ENCODE measurements at places on chromosomes 7 and 10.

DNA sequence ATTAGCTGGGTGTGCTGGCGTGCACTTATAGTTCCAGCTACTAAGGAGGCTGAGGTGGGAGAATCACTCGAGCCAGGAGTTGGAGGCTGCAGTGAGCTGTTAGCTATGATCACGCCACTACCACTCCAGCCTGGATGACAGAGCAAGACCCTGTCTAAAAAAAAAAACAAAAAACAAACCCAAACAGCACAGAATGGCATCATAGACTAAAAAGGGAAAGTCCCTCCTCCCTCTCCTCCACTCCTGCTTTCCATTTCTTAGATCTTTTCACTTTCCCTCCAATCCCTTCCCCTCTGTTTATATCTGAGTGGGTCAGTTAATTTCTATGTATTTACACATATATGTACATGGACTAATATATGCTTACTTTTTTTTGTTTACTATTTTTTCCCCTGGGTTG is 10.4 kb upstream of the PIP4K2A start:
- no peak for DNase-seq

DNA sequence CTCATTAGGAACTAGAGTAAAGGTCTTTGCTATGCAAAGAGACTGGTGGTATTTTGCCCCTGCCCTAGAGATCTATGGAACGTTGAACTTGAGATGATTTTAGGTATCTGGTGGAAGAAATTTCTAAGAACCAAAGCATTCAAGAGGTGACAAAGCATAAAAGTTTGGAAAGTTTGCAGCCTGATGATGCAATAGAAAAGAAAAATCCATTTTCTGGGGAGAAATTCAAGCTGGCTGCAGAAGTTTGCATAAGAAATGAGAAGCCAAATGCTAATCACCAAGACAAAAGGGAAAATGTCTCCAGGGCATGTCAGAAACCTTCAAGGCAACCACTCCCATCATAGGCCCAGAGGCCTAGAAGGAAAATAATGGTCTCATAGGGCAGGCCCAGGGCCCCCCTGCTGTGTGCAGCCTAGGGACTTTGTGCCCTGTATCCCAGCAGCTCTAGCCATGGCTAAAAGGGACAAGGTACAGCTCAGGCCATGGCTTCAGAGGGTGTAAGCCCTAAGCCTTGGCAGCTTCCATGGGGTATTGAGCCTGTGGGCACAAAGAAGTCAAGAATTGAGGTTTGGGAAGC is 16.5 kb downstream of the TFPI2 start:
- no peak for DNase-seq

DNA sequence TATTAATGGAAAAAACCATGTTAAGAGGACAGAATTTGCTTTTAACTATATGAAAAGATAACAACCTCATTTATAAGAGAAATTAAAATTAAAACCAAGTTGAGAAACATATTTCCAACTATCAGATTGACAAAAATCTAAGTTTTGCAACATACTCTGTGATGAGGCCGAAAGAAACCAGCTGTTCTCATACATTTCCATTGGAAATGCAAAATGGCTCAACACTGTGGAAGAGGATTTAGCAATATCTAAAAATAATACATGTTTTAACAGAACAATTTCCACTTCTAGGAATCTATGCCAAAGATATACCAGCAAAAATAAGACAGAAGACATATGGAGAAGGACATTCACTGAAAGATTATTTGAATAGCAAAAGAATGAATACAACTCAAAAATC is 268.8 kb downstream of the DYNC1I1 start:
- no peak for DNase-seq

GRCh38 chr10:4836416-4836969 is 10.5 kb downstream of the AKR1E2 start:
- DNase-seq, result no peak

DNA sequence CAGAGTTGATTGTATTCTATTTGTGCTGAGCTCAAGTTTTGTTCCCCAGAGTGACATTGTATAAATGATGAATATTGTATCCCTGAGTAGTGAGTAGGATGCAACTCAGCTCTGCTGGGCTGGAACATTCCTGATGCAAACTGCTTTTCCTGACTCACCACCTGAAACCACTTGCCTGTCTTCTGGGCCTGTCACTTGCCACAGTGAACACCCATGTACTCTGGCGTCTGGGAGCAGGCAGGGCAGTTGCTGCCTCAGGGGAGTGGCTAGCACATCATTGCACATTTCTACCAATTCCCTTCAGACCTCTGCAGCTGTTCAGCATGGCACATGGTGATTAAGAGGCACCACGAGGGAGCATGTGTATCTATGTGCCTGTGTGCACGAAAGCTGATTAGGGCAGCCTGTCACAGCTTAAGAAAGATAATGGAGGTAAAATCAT is 157.3 kb downstream of the SND1 start:
- peak; percentile 96 for DNase-seq

DNA sequence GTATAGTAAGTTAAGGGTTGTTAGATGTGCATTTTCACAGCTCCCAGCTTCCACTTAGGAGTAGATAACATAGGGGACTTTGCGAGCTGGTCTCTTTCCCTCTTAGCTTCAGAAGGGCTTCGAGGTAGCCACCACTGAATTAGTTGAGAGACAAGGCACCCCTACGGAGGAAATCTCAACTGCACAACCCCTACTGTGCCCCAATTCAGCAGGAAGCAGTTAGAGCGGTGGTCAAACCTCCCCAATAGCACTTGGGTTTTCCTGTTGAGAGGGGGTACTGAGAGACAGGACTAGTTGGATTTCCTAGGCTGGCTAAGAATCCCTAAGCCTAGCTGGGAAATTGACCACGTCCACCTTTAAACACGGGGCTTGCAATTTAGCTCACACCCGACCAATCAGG is 1.1 kb upstream of the HERPUD2 start:
- no peak for DNase-seq

DNA sequence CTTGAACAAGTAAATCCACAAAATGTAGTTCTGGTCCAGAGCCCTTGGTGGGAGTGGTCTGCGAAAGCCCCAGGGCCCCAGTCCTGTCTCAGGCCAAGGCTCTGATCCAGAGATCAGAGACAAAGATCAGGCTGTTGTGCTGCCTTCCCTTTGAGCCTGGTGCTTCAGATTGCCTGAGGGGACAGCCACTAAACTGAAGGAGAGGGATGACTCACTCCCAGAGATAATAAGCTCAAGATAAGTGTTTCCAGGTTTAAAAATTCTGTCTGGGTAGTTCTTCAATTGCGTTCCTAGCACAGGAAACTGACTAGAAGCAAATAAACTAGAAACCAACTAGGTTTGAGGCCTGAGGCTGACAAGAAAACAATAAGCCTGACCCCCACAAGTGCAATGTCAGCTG is 190.2 kb downstream of the RAMP3 start:
- peak; percentile 65 for DNase-seq

- no peak for DNase-seq
These were observed 203.5 kb downstream of the USP6NL start for GRCh38 chr10:11407939-11408338.

DNA sequence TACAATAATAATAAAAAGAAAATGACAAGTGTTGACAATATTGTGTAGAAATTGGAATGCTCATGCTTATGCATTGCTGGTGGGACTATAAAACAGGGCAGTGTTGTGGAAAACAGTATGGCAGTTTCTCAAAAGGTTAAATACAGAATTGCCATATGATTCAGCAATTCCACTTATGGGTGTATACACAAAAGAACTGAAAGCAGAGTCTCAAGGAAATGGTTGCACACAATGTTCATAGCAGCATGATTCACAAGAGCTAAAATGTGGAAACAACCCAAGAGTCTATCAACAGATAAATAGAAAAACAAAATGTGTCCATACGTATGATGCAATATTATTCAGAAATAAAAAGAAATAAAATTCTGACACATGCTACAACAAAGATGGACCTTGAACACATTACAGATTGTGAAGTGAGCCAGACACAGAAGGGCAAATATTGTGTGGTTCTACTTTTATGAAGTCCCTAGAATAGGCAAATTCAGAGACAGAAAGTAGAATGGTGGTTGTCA is 64.8 kb upstream of the GRM8 start:
- peak; percentile 29 for DNase-seq

GRCh38 chr7:149281508-149282330 is 19.7 kb downstream of the ZNF783 start:
- no peak for DNase-seq

GRCh38 chr7:155942226-155942950 is 130.1 kb upstream of the SHH start:
- DNase-seq, result no peak

DNA sequence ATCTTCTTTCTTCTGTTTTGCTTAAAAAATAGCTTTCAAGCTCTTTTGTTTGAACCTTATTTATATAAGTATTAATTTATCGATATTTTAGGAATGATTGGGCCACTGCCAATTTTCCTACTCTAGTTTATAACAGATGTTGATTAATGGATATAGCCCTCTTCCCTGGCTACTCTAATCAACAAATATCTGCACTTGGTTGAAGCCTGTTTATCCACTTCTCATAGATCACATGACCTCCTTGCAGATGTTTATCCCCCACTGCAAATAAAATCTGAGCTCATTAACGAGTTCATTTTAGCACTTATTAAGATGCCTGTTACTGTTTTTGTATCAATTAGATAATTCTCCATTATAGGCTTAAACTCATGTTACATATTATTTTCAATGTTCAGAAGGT is 715.3 kb downstream of the CNTNAP2 start:
- no peak for DNase-seq

All from mammary epithelial cell (primary cell).